Activated T-cell treated with anti-CD3 and anti-CD28 coated beads for 24 hours (primary cell): ENCODE measurements at places on chromosomes 7 and 10.

DNA sequence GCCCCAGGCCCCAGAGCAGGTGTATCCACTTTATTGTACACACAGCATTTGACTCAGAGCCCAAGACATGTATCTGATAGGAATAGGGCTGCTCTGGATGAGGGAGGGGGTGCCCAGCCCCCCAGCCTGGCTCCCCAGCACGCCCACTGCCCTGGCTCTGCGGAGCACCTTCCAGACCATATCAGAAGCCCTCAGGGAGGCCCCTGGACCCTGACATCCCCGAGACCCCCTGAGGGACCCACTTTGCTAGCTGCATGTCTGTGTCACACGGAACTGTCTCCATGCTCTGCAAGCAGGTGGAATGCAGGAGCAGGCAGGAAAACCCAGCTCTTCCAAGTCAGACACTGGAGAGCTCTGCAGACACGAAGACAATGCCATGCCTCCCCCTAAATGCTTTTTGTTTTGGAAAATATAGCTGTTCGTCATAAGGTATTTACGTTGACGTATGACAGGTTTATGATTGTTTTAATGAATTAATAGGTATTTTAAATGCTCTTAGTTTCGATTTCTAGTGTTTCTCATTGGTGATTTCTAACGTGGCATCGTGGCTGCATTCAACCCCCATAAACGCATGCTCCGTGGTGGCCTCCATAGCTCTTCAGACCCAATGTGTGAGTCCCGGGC, 92.8 kb upstream of the INSIG1 start:
- DNase-seq: no peak

- no peak for DNase-seq
Observed at GRCh38 chr10:101848894-101849351, 5.3 kb upstream of the KCNIP2 start.

- no peak for DNase-seq
Observed at GRCh38 chr7:45660901-45661211, 86.7 kb downstream of the ADCY1 start.

DNA sequence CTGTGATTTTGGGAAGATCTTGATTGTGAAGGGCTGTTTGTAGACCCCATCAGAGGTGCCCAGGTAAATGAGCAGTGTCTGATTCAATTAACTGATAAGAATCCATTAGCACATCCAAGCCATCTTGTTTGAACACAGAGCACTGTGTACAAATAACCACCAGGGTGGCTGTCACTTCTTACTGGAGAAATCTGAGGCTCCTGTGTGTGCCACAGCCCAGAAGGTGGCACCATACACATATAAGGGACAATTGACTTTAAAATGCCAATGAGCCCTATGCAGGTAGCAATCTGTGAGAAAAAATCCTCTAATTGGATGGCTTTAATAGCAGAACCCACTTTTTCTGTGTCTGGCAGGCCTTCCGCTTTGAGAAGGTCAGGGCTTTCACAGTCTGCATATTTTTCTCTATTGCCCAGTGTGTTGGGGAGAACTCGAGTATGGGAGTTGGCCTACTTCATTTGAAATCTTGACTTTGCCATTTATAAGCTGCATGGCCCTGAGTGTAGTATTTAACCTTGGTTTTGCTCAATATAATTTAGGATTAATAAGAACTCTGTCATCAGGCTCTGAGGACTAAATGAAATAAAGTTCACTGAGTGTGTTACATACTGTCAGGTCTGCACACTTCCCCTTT, 517.4 kb downstream of the CCSER2 start:
- no peak for DNase-seq

GRCh38 chr7:5514440-5515035, 90.9 kb upstream of the TNRC18 start:
- DNase-seq: no peak

- no peak for DNase-seq
Observed at GRCh38 chr10:89685936-89686335, 15.5 kb upstream of the KIF20B start.

GRCh38 chr7:94042381-94042780, 38.2 kb upstream of the BET1 start:
- DNase-seq: no peak

DNA sequence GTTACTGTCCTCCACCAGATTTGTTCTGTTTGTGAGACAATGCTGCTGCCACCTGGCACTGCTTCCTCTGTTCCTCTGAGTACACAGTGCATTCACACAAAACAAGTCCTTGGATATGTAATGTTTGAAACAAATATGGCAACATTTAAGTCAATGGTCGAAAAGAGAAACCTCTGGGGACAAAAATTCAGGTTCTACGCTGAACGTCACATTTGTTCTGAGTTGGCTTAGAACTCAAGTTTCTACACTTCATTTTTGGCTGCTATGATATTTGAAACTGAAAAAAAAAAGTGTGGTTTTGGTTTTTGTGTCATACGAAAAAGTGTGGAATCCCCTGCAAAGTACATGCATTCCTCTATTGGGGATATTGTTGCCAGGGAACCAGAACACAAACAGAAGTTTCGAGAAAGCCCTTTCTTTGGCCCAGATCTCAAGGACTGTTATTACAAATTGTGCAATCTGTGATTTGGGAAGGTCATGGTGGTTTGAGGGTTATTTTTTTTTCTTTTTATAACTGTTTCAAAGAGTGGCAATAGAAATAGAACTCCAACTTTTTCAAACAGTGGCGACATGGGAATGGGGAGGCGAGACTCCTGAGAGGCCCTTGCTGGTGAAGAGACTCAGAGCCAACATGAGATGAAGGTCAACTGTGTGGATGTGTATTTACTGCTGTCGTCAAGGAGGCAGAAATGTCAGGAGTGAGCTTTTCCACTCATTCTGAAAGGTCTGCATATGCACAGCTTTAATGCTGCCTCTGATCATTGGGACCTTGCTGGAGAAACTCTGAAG, 127.5 kb downstream of the CUBN start:
- no peak for DNase-seq

- no peak for DNase-seq
Observed at GRCh38 chr7:25192043-25192442, 36.2 kb downstream of the NPVF start.

DNA sequence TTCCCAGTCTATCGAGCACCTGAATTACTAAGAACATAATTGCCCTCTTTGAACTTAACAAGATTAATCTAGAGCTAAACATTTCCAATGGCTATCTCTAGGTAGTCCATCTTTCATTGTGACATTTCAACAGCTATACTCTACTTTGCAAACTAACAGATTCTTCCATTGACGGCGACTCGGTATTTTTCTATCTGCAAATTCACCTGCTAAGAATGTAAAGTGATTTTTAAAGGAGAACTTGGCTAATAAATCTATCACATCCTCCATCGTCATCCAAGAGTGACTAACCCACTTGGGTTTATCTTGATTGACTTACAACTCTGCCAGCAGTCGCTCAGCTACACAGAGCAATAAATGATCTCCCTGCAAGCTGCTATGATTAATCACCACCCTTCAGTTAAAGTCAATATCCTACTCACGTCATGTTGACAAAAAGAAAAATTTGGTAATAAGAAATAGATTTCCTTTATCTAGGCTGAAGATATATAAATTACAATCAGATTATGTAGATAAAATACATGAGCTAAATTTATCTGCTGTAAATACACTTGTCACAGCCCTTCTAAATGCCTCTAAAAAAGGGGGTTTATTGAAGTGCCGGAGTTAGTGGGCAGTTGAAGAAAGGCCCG, 99.5 kb downstream of the SFMBT2 start:
- DNase-seq: no peak

DNA sequence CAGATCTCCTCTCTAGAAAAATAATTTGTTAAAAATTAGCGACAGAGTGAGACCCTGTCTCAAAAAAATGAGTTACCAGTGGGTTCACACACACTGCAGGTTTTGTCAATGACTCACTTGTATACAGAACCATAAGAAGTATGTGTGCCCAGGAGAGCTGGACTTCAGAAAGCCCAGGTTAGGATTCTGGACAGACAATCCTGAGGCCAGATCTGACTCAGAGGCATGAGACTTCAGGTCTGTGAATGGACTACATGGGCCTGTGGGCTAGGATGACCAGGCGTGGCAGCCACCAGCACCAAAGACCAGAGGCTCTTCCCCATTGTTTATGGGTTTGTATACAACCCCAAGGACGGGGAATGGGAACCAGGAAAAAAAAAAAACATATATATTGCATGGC, 9.3 kb upstream of the ZNF438 start:
- no peak for DNase-seq

GRCh38 chr10:6204341-6205191, 1.8 kb downstream of the PFKFB3 start:
- no peak for DNase-seq

DNA sequence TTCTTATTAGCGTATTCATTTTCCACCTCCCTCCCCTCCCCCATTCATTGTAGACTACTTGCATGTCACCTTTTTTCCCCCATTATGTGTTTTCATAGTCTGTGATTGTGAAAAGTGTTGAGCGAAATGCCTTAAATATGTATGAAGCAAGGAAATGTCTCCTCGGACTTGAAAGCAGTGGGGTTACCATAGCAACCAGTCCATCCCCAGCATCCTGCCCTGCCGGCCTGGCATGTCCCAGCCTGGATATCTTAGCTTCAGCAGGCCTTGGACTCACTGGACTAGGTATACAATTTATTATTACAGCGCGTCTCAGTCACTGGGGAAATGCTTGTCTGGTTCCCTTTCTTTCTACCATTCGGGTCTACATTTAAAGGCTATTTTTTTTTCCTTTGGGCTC, 283.6 kb downstream of the BICC1 start:
- DNase-seq: no peak

- no peak for DNase-seq
Observed at GRCh38 chr7:18971839-18972238, 145.6 kb downstream of the TWIST1 start.

DNA sequence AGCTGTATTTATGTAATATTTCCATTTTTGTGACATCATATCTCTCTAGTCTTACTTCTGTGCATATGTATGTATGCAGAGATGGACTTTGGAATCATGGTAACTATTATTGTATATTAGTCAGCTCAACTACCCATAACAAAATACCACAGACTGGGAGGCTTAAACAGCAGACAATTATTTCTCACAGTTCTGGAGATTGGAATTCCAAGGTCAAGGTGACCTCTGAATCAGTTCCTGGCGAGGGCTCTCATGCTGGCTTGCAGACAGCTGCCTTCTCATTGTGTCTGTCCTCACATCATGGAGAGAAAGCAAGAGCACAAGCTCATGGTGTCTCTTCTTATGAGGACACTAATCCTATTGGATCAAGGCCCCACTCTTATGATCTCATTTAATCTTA, 79.1 kb downstream of the RAMP3 start:
- DNase-seq: no peak

GRCh38 chr10:67603086-67603485, 92.9 kb downstream of the CTNNA3 start:
- no peak for DNase-seq

DNA sequence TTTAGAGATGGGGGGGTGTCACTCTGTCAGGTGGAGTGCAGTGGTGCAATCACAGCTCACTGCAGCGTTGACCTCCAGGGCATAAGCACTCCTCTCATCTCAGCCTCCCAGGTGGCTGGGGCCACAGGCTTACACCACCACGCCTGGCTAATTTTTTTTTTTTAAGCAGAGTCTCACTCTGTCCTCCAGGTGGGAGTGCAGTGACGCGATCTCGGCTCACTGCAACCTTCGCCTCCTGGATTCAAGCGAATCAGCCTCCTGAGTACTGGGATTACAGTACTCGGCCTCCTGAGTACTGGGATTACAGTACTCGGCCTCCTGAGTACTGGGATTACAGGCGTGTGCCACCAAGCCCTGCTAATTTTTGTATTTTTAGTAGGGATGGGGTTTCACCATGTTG, 23.6 kb upstream of the PPIA start:
- DNase-seq: no peak
